Heart right ventricle (tissue), 16 donors: ENCODE measurements at places on chromosomes 7 and 10. TPM values are rescaled to one million over a fixed set of nuclear protein-coding genes. Genes with fewer than 3 reads are reported as not detected.

DNA sequence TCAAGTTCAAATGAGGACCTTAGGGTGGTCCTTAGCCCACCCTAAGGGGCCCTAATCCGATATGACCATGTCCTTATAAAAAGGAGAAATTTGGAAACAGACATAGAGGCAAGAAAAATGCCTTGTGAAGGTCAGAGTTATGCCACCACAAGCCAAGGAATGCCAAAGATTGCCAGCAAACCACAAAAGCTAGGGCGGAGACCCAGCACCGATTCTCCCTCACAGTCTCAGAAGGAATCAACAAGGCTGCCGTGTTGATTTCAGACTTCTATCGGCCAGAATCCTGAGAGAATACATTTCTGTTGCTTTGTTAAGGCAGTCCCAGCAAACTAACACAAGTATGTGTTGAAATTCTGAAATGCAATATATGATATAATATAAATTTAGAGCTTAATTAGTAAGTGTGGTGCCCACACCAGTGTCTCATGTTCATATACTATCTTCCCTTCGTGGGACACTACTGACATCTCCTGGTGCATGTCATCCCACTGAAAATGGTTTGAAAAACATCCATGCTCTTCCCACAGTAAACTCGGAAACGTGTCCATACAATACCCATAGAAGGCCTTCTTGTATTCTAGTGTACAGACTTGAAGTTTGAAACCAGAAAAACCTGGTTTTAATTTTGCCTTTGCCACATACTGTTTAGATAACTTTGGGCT lies 349.0 kb downstream of the TNS3 start:
- DNase-seq: no peak

- DNase-seq: no peak
Observed at GRCh38 chr7:93923296-93923695, 1.8 kb downstream of the GNG11 start.

- no peak for DNase-seq
Observed at GRCh38 chr10:47184273-47184672, 115.7 kb upstream of the GDF10 start.

- no peak for DNase-seq
Observed at GRCh38 chr7:1092806-1093501, 5.0 kb downstream of the GPER1 start.

Gene ABCA13
- 0.04 TPM for total RNA-seq
